Stomach (tissue), 19 donors: ENCODE measurements at places on chromosomes 5 and 9. TPM values are rescaled to one million over a fixed set of nuclear protein-coding genes. Genes with fewer than 3 reads are reported as not detected.

The C7 gene
- 317 TPM for total RNA-seq

DNA sequence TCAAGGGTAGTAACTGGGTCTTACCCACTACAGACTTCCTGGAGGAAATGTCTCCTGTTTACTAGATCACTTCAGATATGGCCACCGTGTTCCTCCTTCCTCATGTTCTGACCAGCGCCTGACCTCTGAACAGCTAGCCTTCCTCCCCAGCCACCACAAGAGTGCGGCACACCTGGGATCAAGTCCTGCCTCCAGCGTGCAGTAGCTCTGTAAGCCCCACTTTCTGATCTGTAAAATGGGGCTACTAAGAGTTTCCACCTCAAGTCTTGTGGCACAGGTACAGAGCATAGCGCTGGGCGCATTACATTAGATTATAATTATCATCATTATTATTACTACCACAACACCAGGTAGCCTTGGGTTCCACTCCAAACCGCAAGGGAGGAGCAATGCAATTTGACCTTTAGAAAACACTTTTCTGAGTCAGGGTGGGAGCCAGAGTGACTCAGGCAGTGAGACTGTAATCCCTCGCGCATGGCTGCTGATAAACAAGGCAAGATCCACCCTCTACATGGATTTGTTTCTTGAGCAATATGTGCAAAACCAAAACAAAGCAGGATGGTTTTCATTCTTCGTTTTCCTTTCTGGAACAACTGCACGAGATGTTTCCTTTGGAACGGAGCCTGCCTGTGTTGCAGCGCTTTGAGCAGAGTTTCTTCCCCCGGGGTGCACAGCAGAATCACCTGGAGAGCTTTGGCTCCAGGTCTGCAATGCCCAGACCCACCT is 65.0 kb upstream of the ANGPTL2 start:
- peak; percentile 60 for DNase-seq

The TEK gene
- 25.5 TPM for total RNA-seq

The IL13 gene
- not detected for total RNA-seq

- DNase-seq = no peak
Measured at GRCh38 chr5:10216107-10216506, 33.6 kb downstream of the ATPSCKMT start.

DNA sequence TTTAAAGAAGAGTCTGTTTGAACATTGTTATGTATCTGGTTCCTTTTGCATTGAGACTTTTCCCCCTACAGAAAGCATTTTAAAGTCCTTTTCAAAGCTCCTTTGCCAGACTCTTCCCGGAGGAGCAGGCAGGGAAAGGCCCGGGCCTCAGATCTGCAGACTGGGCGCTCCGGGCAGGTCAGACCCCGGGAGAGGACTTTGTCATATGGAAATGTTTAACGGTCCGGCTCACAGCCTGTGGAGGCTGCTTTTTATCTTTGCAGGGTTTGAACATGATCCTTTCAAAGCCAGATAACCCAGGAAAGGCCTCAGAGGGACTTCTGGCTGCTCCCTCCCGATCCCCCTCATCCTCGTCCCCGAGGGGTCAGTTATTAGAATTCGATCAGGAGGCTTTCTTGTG is 82.1 kb upstream of the IRX2 start:
- no peak for DNase-seq

The CCT5 gene
- total RNA-seq = 29.2 TPM

- DNase-seq = no peak
Measured at GRCh38 chr5:76781775-76782174, 37.1 kb upstream of the F2RL1 start.

The KCNV2 gene
- not detected for total RNA-seq

DNA sequence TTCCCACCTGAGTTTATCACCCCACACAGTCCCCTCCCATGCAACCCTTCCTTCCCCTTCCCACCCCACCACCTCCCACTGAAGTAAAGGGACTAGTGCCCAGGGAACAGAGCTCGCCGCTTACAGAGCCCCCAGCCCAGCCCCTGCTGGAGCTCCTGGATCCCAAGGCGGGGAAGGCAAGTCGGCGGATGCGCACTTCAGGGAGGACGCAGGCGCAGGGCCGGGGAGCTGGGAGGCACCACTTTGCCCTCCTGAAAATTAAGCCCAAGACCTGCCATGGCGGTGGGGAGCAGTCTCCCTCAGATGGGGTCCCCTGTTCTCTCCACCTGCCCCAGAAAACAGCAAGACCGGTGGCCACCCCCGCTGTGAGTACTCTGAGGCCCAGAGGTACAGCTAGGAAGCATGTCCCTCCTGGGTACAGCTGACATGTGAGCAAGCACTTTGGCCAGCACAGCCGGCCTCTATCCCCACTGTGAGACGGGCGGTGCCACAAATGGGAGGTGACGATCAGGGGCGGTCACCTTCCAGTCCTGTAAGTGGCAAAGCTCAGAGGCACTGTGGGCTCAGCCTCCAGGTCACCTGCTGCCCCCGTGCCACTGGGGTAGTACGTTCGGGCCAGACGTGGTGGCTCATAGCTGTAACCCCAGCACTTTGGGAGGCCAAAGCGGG is 45.9 kb downstream of the COL23A1 start:
- DNase-seq = no peak

The STOML2 gene
- 19.3 TPM for total RNA-seq

The NIM1K gene
- 3.5 TPM for total RNA-seq

DNA sequence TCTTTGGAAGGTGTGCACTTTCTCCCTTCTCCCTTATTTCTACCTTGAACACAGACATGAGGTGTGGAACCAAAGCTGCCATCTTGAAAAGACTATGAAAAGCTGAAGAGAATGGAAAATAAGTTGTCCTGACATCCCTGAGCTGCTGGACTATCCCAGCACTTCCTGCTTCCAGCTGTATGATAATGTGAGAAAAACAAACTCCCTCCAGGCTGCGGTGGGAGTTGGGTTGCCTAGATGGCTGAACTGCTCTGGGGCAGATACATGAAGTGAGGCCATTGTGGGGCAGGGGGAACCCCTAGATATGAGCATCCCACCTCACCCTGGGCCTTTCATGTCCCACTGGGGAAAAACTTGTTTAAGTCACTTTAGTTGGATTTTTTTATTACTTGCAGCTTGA is 82.4 kb downstream of the BOD1 start:
- DNase-seq = no peak

- no peak for DNase-seq
Measured at GRCh38 chr5:14202462-14202861, 59.3 kb downstream of the TRIO start.

DNA sequence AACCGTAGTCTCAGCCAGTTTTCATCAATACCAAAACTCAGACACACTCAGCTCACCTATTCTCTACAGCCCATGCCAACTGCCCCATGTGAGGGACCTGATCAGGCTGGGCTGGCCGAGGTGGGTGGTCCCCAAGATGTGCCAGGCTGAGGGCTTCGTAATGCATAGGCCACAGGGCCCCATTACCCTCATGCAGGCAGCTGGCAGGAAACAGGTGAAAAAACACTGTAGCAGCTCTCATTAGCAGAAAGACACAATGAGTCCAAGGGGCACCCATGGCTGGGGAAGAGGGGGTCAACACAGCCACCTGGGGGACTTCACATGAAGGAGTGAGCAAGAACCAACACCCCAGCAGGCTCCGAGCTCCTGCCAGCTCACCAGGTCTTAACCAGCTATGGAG is 8.2 kb downstream of the IPPK start:
- no peak for DNase-seq

The SVEP1 gene
- 9.8 TPM for total RNA-seq

The CYSRT1 gene
- not detected for total RNA-seq

GRCh38 chr5:61082516-61083280 is 79.6 kb downstream of the SMIM15 start:
- no peak for DNase-seq

The RETREG1 gene
- 26.8 TPM for total RNA-seq

The FOXE1 gene
- not detected for total RNA-seq

The FYB1 gene
- total RNA-seq = 22.9 TPM

DNA sequence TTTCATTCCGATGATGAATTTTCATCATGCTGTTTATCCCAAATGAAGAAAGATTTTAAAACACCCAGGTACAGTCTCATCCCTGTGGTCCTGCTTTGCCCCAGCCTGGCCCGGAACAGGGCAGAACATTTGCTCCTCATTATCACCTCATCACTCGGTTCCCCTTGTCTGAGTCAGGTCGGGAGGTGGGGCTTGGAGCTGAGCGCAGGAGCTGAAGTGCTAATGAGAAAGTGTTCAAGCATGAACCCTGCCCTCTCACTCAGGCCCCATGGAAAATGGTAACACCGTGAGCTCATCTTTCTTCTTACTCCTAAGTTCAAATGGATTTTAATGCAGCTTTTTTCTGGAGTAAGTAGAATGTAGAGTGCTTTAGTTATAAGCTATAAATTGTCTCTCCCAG is 466.2 kb downstream of the KDM4C start:
- no peak for DNase-seq

DNA sequence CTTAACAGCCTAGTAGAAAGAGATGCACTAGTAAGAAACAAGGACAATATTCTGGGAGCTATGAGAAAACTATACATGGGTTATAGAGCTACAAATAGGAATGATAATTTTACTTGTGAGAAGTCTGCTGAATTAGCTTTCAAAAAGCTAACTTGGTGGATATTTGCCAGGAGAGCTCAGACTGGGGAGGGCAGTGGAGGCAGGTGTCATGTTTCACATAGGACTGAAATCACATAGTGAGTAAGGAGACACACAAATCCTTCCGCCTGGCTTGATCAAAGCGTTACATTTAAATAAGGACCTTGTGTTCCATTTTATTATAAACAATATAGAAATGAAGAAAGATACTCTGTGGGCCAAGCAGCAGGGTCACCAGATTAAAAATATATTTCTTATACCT is 235.0 kb downstream of the ISL1 start:
- DNase-seq = peak; percentile 9
